Mammary epithelial cell (primary cell): ENCODE measurements at places on chromosomes 11 and 22. TPM values are rescaled to one million over a fixed set of nuclear protein-coding genes. Genes with fewer than 3 reads are reported as not detected.
A peak's percentile ranks its signal among the peaks of the same experiment; 100 is the strongest.

The PKDREJ gene
- not detected for total RNA-seq

The MAPK8IP1 gene
- total RNA-seq, result 6.7 TPM

DNA sequence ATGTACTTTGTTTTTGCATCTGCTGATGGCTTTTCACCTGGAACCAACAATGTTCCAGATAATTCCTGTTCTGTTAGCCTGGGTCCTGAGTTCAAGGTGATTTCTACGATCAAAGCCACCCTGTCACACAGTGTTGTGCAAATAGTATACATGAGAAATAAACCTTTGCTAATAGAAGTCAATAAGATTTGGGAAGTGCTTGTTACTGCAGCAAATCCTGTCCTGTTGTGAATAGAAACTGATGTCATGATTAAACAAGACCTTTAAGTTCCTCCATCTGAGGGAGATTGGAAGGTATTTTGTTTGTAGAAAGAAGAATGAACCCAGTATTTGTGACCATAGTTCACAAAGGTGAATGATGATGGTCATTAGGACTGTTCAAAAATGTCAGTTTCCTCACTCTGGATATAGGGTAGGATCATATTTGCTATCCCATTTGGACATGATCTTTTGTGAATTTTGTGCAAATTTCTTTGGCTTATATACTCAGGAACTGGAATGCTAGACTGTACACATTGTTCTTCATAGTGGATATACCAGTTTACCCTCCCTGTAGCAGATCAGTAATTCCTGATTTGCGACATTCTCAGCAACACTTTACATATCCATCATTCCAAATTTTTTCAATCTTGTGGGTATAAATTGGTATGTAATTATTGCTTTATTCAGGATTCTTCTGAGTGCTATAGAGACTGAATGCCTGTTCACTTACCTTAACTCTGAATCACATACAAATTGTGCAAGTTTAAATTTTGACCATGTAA is 428.5 kb downstream of the METTL15 start:
- peak; percentile 27 for DNase-seq

GRCh38 chr22:37419969-37420685 is 7.2 kb downstream of the ELFN2 start:
- peak; percentile 41 for DNase-seq

DNA sequence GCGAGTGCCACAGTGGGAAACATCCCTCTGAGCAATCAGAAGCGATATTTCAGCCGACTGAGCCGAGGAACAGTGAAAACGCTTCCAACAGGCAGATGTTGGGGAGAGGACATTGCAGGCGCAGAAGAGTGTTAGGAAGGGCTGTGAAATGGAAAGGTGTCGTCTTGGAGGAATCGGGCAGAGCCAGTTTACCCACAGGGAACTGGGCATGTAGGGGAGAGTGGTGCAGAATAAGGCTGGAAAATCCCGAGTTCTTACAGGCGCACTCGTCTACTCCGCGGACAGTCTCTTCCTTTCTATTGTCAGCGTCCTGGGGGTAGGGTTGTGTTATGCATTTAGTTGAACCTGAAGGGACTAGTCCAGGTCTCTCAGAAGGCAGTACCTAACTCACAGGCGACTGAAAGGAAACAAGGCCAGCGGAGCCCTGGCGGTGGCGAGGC is 1.1 kb upstream of the APLP2 start:
- no peak for DNase-seq

DNA sequence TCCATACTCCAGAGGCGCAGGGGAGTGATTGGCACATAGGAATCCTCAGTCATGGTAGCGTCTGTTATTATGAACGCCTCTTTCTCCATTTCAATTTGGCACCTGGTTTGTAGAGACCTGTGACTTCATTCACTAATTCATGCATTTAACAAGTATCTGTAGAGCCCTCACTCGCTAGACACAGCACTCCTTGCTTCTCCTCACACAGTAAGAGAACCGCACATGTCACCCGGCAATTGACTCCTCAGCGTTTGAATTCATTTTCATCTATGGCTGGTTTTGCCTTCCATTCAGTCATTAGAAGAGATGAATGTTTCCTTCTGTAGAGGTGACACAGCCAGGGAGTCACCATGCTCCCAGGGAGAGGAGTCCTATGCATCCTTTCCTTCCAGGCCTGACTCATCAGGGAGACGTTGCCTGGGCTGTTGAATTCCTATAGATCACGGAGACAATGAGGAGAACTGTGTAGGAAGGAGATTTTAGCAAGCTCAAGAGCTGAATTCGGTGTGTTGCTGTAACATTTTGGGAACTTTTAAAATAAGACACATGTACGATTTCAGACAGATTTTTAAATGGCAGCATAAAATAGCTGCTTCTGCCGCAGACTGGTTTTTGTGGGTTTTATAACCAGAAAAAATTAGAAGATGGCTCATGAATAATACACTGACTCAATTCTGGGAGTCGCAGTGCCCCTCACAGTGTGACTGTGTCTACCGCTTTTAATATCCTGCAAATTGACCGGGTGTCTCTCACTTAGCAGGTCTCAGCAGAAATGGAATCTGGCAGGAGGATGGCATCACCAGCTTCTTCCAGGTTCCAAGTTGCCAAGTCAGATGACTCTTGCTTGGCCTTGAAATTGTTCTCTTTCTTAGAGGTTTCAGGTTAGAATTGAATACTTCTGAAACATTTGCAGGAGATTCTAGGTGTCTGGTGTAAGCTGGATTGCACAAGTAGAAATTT is 44.4 kb upstream of the CLMP start:
- peak; percentile 17 for DNase-seq

DNA sequence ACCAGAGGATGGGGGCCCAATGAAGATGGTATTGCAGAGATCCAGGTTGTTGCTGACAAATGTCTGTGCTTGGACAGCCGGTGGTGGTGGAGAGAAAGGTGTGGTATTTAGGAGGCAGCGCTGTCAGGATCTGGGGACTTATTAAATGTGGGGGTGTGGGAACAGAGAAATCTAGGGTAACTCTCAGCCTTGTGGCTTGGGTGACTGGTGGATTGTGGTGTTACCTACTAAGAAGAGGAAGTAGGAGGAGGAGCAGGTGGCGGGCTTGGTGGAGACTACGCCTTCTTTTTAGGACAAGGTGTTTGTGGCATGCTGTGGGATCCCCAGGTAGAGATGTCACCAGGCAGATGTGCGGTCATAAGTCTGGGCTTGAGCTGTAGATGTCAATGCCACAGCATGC is 144.0 kb downstream of the GRIK4 start:
- no peak for DNase-seq

The SLC22A8 gene
- total RNA-seq, result not detected

DNA sequence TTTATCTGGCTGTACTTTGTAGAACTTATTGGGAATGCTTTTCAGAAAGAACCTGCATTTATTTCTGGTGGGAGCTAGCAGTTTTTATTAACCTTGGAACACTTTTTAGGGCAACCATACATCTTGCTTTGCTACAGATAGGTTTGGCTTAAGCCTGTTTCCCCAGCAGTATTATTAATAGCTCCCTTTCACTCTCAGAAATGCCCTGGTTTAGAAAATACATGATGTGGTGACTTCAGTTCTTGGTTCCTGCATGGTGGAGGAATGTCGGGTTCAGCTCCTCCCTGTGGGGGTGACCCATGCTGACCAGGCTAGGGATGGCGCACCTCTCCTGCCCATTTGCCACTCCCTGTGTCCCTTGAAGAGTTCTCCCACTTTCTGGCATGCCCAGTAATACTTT is 28.2 kb downstream of the ZBED4 start:
- DNase-seq, result no peak

- DNase-seq, result no peak
Measured at GRCh38 chr11:118894192-118894591, 10.5 kb downstream of the CXCR5 start.

DNA sequence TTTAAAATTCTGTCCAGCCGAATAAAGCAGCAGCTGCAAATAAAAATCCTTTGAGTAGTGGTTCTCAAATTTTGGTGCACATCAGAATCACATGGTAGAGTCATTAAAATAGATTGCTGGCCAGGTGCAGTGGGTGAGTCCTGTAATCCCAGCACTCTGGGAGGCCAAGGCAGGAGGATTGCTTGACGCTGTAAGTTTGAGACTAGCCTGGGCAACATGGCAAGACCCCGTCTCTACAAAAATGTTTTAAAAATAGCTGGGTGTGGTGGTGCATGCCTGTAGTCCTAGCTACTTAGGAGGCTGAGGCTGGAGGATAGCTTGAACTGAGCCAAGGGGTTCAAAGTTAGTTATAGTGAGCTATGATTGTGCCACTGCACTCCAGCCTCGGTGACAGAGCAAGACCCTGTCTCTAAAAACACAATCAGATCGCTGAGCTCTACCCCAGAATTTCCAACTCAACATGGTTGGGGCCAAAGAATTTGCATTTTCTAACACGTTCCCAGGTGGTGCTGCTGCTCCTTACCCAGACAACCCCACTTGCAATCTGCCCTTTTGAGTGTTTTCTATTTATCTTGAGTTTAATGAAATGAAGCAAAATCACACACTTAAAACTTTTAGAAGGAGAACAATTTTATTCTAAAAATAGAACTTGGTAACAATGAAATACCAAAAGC is 48.8 kb downstream of the BIRC2 start:
- no peak for DNase-seq

- DNase-seq, result peak; percentile 44
Measured at GRCh38 chr11:68009391-68010089, 587 bp upstream of the ALDH3B1 start.

DNA sequence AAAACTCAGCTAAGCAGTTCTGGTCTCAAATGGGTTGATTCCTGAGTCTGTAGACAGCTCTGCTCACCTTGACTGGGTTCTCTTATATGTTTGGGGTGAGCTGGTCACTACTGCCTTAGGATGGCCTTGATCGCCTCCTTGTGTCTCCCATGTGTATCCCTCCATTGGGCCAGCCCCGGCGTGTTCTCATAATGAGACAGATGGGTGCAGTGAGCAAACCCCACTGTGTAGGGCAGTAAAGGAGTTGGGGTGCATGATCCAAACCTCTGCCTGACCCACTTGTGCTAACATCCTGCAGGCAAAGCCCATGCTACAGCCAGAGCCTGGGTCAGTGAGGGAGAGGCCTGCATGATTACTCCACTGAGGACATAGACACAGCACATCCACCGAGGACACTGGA is 657.6 kb downstream of the BRD1 start:
- no peak for DNase-seq

The C11orf87 gene
- total RNA-seq, result not detected

DNA sequence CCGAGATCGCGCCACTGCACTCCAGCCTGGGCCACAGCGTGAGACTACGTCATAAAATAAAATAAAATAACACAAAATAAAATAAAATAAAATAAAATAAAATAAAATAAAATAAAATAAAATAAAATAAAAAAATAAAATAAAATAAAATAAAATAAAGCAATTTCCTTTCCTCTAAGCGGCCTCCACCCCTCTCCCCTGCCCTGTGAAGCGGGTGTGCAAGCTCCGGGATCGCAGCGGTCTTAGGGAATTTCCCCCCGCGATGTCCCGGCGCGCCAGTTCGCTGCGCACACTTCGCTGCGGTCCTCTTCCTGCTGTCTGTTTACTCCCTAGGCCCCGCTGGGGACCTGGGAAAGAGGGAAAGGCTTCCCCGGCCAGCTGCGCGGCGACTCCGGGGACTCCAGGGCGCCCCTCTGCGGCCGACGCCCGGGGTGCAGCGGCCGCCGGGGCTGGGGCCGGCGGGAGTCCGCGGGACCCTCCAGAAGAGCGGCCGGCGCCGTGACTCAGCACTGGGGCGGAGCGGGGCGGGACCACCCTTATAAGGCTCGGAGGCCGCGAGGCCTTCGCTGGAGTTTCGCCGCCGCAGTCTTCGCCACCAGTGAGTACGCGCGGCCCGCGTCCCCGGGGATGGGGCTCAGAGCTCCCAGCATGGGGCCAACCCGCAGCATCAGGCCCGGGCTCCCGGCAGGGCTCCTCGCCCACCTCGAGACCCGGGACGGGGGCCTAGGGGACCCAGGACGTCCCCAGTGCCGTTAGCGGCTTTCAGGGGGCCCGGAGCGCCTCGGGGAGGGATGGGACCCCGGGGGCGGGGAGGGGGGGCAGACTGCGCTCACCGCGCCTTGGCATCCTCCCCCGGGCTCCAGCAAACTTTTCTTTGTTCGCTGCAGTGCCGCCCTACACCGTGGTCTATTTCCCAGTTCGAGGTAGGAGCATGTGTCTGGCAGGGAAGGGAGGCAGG is at the start of gene GSTP1:
Gene GSTP1 (plus strand): TSS at position 566 of the 958 bp plus-strand sequence. CDS start 32 bp downstream, at position 598.
- peak; percentile 84 for DNase-seq

The DNAJB7 gene
- not detected for total RNA-seq

GRCh38 chr22:38713921-38714320 is 8.2 kb downstream of the GTPBP1 start:
- no peak for DNase-seq

The PEX16 gene
- 30.9 and 36.1 TPM in 2 replicates for total RNA-seq

GRCh38 chr11:109838026-109838425 is 255.2 kb upstream of the ZC3H12C start:
- DNase-seq, result no peak

GRCh38 chr11:72069200-72069599 is 11.1 kb downstream of the NUMA1 start:
- no peak for DNase-seq

DNA sequence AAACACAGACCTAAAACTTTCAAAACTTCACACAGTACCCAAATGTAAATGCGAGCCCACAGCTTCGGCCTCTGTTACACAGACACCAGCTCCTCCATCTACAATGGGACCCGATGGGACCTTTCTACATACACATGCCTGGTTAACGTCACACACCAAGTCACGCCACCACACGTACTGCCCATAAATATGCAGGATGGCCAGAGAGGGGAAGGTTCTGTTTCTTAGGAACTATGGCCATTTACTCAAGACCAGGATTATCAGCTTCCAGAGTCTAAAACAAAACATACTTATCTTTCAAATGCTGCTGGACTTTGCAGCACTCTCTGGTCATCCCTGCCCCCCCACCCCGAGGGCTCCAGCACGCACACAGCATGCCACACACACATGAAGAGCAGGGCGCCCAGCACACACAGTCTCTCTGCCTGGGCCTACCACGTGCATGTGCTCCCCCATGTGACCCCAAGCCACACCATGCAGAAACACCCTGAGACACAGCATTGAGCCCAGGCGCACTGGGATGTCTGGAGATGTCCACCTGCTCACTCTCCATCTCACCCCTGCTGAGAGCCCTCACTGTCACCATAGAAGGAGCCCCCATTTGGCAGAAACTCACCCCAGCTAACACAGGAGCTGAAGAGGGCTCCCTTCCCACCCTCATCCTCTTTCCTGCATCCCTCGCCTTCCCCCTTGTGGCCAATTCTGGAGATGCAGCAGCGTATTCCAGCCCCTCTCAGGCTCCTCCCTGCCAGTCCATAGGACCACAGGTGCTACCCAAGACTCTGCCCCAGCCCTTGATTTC is 61.8 kb downstream of the SLC22A12 start:
- peak; percentile 41 for DNase-seq

The SCGB1C1 gene
- not detected in 2 replicates for total RNA-seq

DNA sequence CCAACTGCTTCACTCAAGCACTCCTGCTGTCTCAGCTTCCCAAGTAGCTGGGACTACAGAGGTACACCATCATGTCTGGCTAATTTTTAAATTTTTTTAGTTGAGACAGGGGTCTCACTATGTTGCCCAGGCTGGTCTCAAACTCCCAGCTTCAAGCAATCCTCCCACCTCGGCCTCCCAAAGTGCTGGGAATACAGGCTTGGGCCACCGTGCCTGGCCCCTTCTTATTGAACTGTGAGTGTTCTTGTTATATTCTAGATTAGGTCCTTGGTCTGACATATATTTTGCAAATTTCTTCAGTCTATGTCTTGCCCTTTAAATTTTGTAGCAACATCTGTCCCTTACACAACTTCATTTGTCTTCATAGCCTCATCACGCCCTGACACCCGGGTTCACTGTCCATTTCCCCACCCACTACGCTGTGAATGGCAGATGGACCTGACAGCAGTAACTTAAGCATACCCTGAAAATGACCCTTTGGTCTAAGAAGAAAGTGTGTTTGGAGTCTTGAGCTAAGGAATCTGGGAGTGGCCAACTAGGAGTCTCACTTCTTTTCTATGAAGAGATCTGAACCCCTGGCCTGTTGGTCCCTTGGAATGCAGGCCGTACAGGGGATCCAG is 4.2 kb upstream of the FAM118A start:
- no peak for DNase-seq
